ENCODE measurements at places on chromosomes 3 and 15. TPM values are rescaled to one million over a fixed set of nuclear protein-coding genes. Genes with fewer than 3 reads are reported as not detected.

GRCh38 chr15:56244811-56245576 is 1.3 kb upstream of the RFX7 start:
- H3K27ac ChIP-seq = peak overlapping the region; percentile 44
- peak overlapping the region; percentile 97 for H3K4me3 ChIP-seq
- H3K27me3 ChIP-seq = no peaks in the 10 kb centered on the region

Gene TM4SF4
- not detected for total RNA-seq

DNA sequence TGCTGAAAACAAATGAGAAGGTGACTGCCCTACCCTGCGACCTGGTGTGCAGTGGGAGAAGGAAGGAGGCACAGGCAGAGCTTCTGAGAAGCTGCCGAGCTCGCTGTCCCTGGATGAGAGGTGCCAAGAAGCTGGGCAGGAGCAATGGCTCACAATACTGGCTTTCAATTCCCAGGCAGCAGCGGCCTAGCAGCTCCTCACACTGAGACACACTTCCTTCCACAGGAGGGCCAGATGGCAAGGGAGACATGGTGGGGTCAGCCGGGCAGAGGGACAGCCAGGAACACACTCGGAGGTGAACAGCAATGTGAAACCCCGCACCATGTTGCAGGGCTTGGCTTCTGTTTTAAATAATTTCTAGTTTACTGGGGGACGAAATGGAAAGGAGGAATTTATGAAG is 314.6 kb downstream of the EPHB1 start:
- no peaks in the 10 kb centered on the region for H3K27me3 ChIP-seq
- H3K4me1 ChIP-seq = no peaks in the 10 kb centered on the region
- DNase-seq = no peak
- no peak overlapping the region for H3K4me3 ChIP-seq
- H3K36me3 ChIP-seq = no peaks in the 10 kb centered on the region

Gene ARIH1
- 179 TPM for total RNA-seq

Gene GREM1
- 0.57 TPM for total RNA-seq

Gene FOXB1
- total RNA-seq = 2.1 TPM

- H3K36me3 ChIP-seq = no peaks in the 10 kb centered on the region
- DNase-seq = no peak
- H3K4me3 ChIP-seq = no peak overlapping the region
- H3K27me3 ChIP-seq = peaks cover 36% of the 10 kb centered on the region
- no peak overlapping the region for H3K27ac ChIP-seq
Measured at GRCh38 chr15:40937762-40938535, 8.8 kb downstream of the DLL4 start.

Gene GHSR
- total RNA-seq = not detected

DNA sequence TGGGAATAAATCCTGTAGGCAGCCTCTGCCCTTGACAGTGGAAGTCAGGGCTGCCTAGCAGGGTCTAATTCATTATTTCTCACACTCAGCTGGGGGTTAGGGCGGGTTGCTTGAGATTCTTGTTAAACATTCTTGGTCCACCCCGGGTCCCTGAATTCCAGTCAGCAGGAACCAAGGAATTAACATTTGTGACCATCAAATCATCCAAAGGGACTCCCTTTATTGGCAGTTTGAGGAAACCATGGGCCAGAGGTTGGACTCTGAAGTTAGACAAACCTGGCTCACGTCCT is 122.8 kb downstream of the EEFSEC start:
- H3K27me3 ChIP-seq = no peaks in the 10 kb centered on the region
- DNase-seq = no peak
- H3K27ac ChIP-seq = no peak overlapping the region
- no peak overlapping the region for H3K4me3 ChIP-seq

Gene CPNE9
- 4.4 TPM for total RNA-seq

Gene MINAR1
- 0.67 TPM for total RNA-seq

DNA sequence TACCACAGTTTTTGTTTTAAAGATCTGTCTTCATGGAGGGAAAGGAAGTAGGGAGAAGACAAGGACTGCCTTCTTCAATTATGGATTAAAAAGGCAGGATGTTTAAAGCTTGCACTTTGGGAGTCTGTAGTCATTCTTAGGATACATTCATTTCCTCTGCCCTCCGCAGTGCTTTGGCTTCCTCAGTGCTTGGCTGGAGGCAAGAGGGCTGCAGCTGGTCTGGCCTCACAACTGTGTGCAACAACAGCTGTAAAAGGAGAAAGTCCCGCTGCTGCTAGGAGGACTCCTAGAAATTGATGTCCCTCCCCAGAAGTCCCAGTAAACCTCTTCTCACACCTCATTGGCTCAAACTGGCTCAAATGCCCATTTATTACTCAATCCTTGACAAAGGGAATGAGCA is 54.4 kb upstream of the PPP2R3A start:
- no peak overlapping the region for H3K4me3 ChIP-seq
- H3K27ac ChIP-seq = no peak overlapping the region
- DNase-seq = no peak
- H3K36me3 ChIP-seq = no peaks in the 10 kb centered on the region
- no peaks in the 10 kb centered on the region for H3K4me1 ChIP-seq

GRCh38 chr3:129975705-129976048 is 1.2 kb downstream of the TRH start:
- peak overlapping the region; percentile 55 for H3K4me3 ChIP-seq
- DNase-seq = no peak
- H3K27me3 ChIP-seq = peaks cover 94% of the 10 kb centered on the region
- H3K4me1 ChIP-seq = no peaks in the 10 kb centered on the region
- H3K27ac ChIP-seq = no peak overlapping the region

Gene SKOR1
- 0.11 TPM for total RNA-seq

DNA sequence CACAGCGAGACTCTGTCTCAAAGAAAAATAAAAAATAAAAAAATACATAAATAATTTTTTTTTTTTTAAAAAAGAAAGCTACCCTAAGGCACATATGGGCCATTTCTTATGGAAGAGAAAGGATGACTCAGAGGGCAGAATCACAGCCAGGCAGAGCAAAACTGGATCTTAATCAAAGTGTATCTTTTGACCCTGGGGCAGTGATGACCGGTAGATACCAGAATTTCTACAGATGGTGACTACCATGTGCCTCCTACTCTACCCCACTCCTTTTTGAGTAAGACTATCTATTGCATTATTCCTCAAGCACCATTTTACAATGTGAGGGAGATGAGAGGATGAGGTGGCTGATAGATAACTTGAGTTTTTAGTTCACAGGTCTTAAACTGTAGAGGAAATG is 26.0 kb downstream of the TARS3 start:
- H3K4me3 ChIP-seq = no peak overlapping the region
- H3K36me3 ChIP-seq = peaks cover 26% of the 10 kb centered on the region
- no peak overlapping the region for H3K27ac ChIP-seq
- no peaks in the 10 kb centered on the region for H3K27me3 ChIP-seq
- H3K4me1 ChIP-seq = no peaks in the 10 kb centered on the region

Gene LARP6
- 21.0 TPM for total RNA-seq

Gene TRPM1
- not detected for total RNA-seq

GRCh38 chr15:41917767-41918430 is 24.0 kb upstream of the SPTBN5 start:
- H3K36me3 ChIP-seq = peaks cover 6% of the 10 kb centered on the region
- no peak overlapping the region for H3K4me3 ChIP-seq
- H3K27ac ChIP-seq = no peak overlapping the region
- no peaks in the 10 kb centered on the region for H3K4me1 ChIP-seq

Gene GOLGA8G
- not detected for total RNA-seq

- H3K27ac ChIP-seq = no peak overlapping the region
- peaks cover 39% of the 10 kb centered on the region for H3K36me3 ChIP-seq
- H3K4me1 ChIP-seq = no peaks in the 10 kb centered on the region
Measured at GRCh38 chr15:52220937-52221660, 29.9 kb upstream of the GNB5 start.

Gene SUSD5
- total RNA-seq = 3.3 TPM

- no peaks in the 10 kb centered on the region for H3K36me3 ChIP-seq
- H3K4me3 ChIP-seq = no peak overlapping the region
- no peak for DNase-seq
Measured at GRCh38 chr15:39430389-39430788, 150.5 kb upstream of the THBS1 start.

- no peaks in the 10 kb centered on the region for H3K36me3 ChIP-seq
- H3K27me3 ChIP-seq = no peaks in the 10 kb centered on the region
- no peak for DNase-seq
Measured at GRCh38 chr3:126194713-126195305, 14.4 kb upstream of the ALDH1L1 start.

GRCh38 chr15:90710436-90711027 is 6.6 kb upstream of the BLM start:
- no peak overlapping the region for H3K4me3 ChIP-seq
- no peaks in the 10 kb centered on the region for H3K27me3 ChIP-seq
- no peaks in the 10 kb centered on the region for H3K36me3 ChIP-seq
- H3K27ac ChIP-seq = no peak overlapping the region

DNA sequence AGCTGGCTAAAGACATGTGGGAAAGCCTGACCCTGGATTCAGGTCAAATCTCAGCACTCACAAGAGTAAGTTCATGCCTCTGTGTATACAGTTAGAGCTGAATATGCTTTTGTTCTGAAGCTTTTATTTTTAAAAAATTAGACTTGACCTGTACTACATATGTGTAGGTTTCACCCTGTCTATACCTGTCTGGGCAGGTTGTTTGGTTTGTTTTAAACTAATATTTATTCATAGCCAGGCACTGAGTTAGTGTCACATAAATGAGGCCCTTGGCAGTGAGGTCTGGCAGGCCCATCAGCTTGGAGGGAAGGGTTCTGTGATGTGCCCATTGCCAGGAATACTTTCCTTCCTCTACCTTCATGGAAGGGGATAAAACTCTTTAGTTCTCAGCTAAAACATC is 1.9 kb downstream of the DNAJA4 start:
- H3K36me3 ChIP-seq = no peaks in the 10 kb centered on the region
- H3K27ac ChIP-seq = no peak overlapping the region
- DNase-seq = no peak
- no peaks in the 10 kb centered on the region for H3K4me1 ChIP-seq
- H3K27me3 ChIP-seq = no peaks in the 10 kb centered on the region

Gene SLC38A3
- 1.2 TPM for total RNA-seq

DNA sequence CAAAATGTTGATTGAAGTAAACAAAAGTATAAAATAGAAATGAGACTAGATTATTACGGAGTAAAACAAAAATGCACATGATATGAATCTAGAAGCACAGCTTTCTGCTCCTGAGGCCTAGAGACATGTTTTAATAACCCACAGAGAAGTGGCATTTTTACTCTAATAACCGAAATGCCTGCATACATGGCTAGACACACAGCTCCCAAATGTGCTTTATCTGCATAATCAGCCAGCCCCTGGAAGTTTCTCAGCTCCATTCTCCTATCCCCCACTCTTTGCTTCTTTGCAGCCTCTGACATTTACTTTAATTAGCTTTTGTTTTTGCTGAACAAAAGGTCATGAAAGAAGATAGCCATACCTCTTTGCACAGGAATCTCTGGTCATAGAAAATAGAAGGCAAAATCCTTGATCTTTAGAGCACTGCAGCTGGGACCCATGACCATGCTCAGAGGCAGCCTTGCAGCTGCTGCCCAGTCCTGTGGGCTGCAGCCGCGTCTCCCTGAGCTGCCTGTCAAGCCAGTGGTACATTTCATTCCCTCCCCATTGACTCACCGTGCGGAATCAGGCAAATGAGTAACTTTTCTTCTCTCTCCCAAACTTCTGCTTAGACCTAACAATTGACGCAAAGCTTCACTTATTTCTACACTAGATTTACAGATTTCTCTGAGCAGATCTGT is at the start of gene VEPH1:
VEPH1 (minus strand) TSS at position 501 of the 680 bp plus-strand sequence. CDS start 8,067 bp downstream, outside the sequence.
- DNase-seq = no peak
- H3K4me3 ChIP-seq = no peak within 1 kb of the TSS
- H3K27me3 ChIP-seq = no peaks in the 10 kb centered on the region

Data from H1 (cell line).